Activated CD8-positive, alpha-beta memory T cell treated with anti-CD3 and anti-CD28 coated beads for 24 hours (primary cell): ENCODE measurements at places on chromosomes 6 and 20.

DNA sequence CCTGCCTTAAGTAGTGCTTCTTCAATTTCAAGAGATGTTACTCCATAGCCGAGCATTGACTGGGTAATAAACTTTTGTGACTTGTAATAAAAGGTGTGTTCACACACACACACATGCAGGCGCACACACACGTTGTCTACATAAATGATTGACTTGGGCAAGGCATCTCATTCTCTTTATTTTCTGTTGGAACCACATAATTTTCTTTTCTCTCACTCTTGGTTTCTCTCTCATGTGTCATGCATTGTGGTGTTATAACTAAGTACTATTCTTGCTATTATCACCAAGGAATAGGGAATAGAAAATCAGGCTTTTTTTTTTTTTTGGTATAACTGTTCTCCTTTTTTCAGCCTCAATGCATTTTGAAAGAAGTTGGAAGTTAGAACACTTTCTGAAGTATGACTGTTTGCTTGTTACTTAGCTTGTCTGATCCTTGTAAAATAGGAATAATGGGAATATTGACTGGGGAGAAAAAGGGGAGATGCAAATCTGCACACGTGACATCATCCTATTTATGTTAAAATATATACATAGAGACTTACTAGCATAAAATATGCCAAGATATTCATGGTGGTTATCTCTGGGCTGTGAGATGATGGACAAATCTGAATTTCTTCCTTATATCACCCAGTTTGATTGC lies 26.1 kb upstream of the CD83 start:
- no peak for DNase-seq

- DNase-seq: no peak
Measured at GRCh38 chr6:94052749-94053148, 633.4 kb upstream of the EPHA7 start.

DNA sequence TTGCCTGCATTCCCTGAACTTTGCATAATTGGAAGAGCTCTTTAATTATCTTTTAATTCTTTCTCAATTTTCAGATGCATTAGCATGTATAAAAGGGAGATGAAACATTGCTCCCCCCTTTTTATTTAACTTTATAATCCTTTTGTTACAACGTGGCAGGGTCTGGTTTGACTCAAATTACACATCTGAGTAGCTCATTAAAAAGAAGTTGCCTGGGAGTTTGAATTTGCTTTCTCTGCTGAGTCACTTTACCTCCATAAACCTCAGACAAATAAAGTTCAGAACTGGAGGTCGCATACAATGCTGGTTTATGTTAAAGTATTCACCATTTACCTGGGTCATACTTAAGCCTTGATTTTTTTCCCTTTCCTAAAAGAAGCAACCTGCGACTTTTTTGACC lies 495.2 kb downstream of the PREX1 start:
- no peak for DNase-seq

GRCh38 chr6:130680116-130680515 lies 147.1 kb upstream of the SMLR1 start:
- no peak for DNase-seq

- DNase-seq: no peak
Measured at GRCh38 chr20:38591474-38592410, 9.9 kb upstream of the ARHGAP40 start.
